ENCODE measurements at places on chromosomes 3 and 15. TPM values are rescaled to one million over a fixed set of nuclear protein-coding genes. Genes with fewer than 3 reads are reported as not detected.

The LMAN1L gene
- 6.9 TPM for total RNA-seq

The SIDT1 gene
- total RNA-seq = 2.7 TPM

The A4GNT gene
- not detected for total RNA-seq

The MESD gene
- 25.9 TPM for total RNA-seq

The CRYGS gene
- total RNA-seq = 4.2 TPM

The DZIP1L gene
- total RNA-seq = 3.6 TPM

The STXBP5L gene
- total RNA-seq = 0.60 TPM

The SLC12A6 gene
- total RNA-seq = 19.8 TPM

The DTWD1 gene
- total RNA-seq = 13.1 TPM

The GCNT3 gene
- total RNA-seq = 0.78 TPM

The SH3GL3 gene
- total RNA-seq = not detected

The GUCA1C gene
- not detected for total RNA-seq

The EPHA3 gene
- total RNA-seq = 0.52 TPM

The WDR76 gene
- total RNA-seq = 2.0 TPM

The C3orf20 gene
- total RNA-seq = not detected

The DGKG gene
- 16.0 TPM for total RNA-seq

The SLC7A14 gene
- 2.5 TPM for total RNA-seq

The KBTBD8 gene
- 0.41 TPM for total RNA-seq

The PRSS50 gene
- total RNA-seq = 0.07 TPM

The UPK1B gene
- total RNA-seq = not detected

The RAB7A gene
- 274 TPM for total RNA-seq

The SAMMSON gene
- total RNA-seq = not detected

The SAXO2 gene
- total RNA-seq = 14.9 TPM

The MAGI1 gene
- 26.3 TPM for total RNA-seq

The STAB1 gene
- 452 TPM for total RNA-seq

The EPHA6 gene
- not detected for total RNA-seq

The CELSR3 gene
- total RNA-seq = 0.92 TPM

The SOX14 gene
- not detected for total RNA-seq

The NR2E3 gene
- total RNA-seq = 0.39 TPM

The RTP4 gene
- total RNA-seq = 1.4 TPM

The IQCH gene
- 2.0 TPM for total RNA-seq

The CCNB2 gene
- total RNA-seq = 15.4 TPM

The REC114 gene
- not detected for total RNA-seq

The HYAL1 gene
- total RNA-seq = 35.6 TPM

The DUSP7 gene
- 16.4 TPM for total RNA-seq

The XXYLT1 gene
- total RNA-seq = 9.2 TPM

The SAMD7 gene
- not detected for total RNA-seq

The LYSMD4 gene
- total RNA-seq = 3.6 TPM

The CILP gene
- total RNA-seq = 2.0 TPM

The IQCF5 gene
- total RNA-seq = not detected

The NR2F2 gene
- 113 TPM for total RNA-seq

The MYRIP gene
- total RNA-seq = 1.5 TPM
